ENCODE measurements at places on chromosomes 13 and 19.

- DNase-seq, result no peak
Observed at GRCh38 chr19:7863971-7864689, 10.1 kb downstream of the PRR36 start.

DNA sequence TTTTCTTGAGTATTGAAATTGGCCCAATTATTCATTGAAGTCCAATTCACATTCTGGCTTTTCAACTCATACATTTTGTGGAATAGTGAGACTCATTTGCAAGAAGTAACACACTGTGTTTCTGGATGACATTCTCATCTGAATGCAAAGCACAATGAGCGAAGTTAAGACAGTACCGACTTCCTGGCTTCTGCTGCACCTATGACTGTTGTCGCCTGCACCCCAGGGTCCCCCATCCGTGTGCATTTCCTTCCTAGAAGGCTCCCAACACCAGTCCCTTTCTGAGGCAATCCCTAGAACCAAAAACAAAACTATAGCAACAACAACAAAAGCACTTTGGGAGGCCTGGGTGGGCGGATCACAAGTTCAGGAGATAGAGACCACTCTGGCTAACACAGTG, 183.3 kb downstream of the SHISA2 start:
- DNase-seq, result no peak

- no peak for DNase-seq
Observed at GRCh38 chr13:96629331-96629730, 364.9 kb downstream of the OXGR1 start.

- peak; percentile 69 for DNase-seq
Observed at GRCh38 chr19:6739390-6739882, at the start of gene TRIP10. TSS of gene TRIP10 (plus strand) at chr19:6739680. CDS start at chr19:6739762, 82 bp downstream.

DNA sequence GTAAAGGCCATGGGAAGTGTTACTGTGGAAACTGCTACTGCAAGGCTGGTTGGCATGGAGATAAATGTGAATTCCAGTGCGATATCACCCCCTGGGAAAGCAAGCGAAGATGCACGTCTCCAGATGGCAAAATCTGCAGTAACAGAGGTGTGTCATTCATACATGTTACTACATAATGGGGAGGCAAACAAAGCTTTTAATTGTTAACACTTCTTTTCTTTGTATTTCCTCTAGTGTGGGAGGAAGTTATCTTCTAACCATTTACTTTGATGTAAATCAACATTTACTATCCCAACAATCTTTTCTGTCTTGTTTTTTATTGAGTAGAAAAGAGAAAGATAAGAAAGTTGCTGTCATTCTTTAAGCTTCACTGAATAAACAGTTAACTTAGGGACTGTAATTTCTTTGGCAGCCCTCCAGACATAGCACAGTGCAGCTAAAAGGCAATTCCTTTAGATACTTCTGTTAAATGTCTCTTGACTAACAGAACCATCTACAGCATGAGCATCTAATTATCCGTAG, 126.9 kb downstream of the ITGBL1 start:
- no peak for DNase-seq

GRCh38 chr13:111515635-111516034, 195.2 kb downstream of the TEX29 start:
- DNase-seq, result no peak

DNA sequence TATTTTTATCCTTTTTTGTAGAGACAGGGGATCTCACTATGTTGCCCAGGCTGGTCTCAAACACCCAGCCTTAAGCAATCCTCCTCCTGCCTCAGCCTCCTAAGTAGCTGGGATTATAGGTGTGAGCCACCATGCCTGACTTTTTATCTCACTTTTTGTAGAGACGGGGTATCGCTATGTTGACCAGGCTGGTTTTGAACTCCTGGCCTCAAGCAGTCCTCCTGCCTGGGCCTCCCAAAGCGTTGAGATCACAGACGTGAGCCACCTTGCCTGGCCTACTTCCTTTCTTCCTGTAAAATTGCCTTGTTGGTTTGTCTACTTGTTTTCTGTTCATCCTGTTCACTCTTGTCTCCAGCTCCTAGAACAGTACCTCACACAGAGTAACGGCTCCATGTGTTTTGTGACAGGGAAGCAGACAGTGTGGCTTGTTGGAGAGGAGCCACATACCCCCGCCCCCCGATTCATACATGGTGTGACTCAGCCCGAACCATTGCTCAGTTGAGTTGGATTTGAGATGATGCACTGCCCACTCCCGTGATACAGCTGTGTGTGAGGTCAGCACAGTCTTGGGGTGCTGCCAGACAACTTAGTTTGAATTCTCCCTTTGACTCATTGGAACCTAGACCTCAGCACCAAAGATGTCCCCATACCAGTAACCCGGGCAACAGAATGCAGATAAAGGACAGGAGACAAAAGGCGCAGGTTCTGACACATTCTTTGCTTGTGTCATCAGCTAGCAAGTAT, 34.2 kb downstream of the GPR42 start:
- peak; percentile 4 for DNase-seq

DNA sequence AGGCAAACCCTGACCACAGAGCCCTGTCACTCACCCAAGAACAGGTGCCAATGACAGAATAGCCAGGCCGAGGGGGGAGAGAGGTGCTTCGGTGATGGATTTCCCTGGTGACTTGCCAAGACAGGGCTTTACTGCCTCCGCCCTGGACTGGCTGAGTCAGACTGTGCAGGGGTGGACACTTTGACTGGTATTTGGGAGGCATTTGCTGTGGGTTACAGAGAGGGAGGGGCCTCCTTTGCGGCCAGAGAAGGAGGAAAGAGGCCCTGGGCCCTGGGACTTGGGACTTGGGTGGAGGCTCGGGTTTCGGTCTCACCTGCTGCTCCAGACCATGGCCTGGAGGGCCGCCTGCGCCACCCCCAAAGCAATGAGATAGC, 4.6 kb upstream of the EPS8L1 start:
- no peak for DNase-seq

- DNase-seq, result no peak
Observed at GRCh38 chr19:10660346-10660745, 6.2 kb downstream of the ILF3 start.

DNA sequence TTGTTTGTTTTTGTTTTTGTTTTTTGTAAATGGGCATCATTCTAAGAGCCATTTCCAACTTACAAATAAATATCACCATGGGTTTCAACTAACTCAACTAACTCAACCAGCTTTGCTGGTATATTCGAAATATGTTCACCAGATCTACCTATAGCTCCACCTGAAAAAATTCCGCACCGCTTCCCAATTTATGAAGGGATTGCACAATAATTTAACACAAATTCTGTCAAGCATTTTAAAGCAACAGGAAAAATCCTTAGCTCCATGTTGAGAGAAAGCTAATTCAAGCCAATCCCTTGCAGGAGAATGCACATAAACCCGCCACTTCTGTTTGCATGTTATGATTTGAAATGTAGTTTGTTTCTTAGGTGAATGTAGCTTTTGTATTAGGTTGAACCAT, 417.8 kb downstream of the EFNB2 start:
- no peak for DNase-seq

DNA sequence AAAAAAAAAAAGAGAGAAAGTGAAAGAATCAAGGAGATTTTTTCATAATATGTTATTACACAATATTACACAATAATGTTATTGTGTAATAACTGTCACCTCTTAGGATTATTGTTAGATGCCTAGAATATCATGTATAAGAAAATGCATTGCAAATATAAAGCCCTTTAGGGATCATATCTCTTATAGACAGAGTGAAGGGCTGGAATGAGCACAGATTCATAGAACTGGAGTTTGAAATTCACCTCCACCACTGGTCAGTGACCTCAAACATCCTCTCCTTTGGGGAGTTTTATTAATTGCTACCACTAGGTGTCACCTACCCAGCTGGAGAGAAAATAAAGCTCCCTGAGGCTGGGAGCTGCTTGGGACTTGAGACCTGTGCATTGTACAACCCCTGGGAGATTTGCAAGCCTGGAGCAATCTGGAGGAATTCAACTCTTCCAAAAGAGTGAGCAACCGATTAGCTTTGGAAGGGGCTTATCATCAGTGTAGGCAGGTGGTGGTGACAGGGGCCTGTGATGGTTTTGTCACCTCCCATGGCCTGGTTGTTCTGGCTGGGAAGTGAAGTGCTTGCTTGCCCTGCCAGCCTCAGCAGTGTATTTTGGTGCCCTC, 30.3 kb upstream of the FRY start:
- no peak for DNase-seq

DNA sequence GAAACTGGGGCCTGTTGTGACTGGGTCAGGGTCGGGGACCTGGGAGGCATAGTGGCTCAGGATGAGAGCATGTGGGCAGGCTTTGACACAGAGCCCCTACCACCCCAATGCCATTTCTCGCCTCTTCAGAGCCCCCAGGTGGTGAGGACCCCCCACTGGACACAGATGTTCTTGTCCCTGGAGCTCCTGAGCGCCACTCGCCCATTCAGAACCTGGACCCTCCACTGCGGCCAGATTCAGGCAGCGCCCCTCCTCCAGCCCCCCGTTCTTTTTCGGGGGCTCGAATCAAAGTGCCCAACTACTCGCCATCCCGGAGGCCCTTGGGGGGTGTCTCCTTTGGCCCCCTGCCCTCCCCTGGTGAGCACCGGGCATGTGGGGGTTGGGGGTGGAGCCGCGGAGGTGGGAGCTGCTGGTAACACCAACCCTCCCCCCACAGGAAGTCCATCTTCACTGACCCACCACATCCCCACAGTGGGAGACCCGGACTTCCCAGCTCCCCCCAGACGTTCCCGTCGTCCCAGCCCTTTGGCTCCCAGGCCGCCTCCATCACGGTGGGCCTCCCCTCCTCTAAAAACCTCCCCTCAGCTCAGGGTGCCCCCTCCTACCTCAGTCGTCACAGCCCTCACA, 10.4 kb downstream of the IGFLR1 start:
- no peak for DNase-seq

DNA sequence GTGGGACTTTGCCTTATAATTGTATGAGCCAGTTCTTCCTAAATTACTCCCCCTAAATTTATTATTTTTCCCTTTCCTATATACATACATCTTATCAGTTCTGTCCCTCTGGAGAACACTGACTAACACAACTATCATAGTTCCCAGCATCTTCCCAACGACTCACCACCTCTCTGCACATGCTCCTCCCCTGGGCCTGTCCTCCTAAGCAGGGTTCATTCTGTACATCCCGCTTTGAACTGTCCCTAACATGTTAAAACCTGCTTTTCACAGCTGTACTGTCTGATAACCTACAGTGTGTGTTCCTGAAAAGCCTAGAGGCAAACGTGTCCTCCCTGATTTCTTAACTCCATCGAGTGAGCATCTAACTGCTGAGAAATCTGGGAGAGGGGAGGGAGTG, 141.7 kb downstream of the EFNB2 start:
- DNase-seq, result no peak

- no peak for DNase-seq
Observed at GRCh38 chr13:48567515-48568369, 34.9 kb upstream of the RCBTB2 start.

DNA sequence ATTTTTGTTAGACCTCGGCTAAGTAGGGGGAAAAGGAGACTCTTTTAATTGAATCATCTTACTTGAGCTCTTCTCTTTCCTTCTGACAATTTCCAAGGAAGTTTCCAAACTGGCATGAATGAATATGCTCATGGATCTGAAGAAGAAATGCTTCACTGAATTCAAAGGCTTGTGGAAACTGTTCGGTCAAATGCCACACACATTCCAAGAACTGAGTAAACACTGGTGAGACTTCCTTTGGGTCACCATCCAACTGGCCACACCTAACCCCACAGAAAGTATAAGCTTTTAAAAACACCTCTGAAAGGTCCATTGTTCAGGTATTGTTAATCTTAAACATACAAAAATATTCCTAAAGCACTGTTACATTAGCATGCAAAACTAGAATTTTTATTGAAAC, 33.6 kb downstream of the MTMR6 start:
- DNase-seq, result no peak

DNA sequence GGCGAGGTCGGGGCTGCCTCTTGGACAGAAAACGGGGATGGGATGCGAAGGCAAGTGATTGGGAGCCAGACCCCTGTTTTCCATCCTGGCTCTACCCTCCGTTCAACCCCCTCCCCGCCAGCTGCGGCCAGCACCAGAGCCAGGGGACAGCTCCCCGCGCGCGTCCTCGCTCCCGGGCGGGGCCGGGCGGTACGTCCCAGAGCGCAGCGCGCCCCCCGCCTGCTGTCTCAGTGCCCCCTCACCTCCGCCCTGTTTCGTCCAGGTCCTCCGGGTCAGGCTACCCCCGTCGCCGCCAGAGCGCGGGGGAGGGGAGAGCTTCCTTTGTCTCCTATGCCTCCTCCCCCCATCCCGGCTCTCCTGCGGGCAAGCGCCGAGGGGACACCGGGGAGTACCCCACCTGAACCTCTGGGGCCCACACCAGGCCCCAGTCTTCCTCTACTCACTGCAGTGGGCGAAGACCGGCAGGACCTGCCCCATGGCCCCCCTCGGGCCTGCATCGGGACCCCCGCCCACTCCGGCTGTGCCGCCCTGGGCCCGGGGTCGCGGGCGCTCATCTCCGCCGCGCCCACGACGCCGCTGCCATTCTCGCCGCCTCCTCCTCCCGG, 396 bp downstream of the RTN2 start:
- DNase-seq, result no peak

- DNase-seq, result no peak
Observed at GRCh38 chr13:114146629-114147028, 14.2 kb upstream of the RASA3 start.

DNA sequence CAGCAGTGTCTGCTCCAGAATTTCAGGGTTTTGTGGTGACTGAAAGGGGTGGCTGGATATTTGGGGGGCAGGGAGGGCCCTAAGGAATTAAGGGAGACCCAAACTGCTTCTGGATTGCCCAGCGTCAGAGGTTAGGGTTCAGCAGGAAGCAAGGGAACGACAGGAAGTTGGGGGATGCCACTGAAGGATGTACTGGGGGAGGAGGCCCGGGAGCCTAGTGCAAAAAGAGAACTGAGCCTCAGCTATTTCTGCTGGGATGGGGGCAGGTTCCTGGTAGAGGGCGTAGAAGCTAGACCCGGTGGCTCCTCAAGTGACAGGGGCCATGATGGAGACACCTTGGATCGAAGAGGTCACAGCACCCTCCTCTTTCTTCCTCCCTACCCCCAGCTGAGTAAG, 1.1 kb downstream of the CYP2S1 start:
- DNase-seq, result no peak

DNA sequence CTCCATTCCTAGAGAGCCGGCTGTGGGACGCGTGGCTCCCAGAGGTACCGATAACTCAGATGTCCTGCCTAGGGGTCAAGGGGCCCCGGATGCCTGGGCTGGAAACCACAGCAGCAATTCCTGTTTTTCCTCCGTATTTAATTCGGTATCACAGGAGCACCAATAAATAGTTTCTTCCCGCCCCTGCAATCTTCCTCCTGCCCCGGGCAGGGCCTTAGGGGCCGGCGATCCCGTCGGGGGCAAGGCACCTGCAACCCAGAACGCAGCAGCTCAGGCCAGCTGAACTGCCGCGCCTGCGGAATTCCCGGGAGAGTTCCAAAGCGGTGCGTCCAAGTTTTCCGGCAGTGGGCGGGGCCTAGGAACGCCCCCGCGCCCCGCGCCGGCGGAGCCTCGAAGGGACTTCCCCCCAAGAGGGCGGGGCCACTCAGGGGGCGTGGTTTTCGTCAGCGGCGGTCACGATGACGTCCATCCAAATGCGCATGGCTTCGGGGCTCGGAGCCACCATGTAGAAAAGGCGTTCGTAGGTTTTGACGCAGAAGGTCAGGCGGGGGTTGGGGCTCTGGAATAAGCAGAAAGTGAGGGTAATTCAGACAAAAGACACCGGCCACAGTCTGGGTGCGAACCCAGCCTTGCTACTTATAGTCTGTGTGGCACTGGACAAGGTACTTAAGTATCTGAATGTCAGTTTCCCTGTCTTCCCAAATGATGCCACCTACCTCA, 9.7 kb upstream of the LYPD3 start:
- DNase-seq, result peak; percentile 84

All from activated CD4-positive, CD25-positive, alpha-beta regulatory T cell (primary cell).